Stimulated activated CD8-positive, alpha-beta memory T cell treated with anti-CD3 and anti-CD28 coated beads, Interleukin-4, amount 100 ng/mL, for 48 hours (primary cell): ENCODE measurements at places on chromosomes 1 and 21.
A peak's percentile ranks its signal among the peaks of the same experiment; 100 is the strongest.

DNA sequence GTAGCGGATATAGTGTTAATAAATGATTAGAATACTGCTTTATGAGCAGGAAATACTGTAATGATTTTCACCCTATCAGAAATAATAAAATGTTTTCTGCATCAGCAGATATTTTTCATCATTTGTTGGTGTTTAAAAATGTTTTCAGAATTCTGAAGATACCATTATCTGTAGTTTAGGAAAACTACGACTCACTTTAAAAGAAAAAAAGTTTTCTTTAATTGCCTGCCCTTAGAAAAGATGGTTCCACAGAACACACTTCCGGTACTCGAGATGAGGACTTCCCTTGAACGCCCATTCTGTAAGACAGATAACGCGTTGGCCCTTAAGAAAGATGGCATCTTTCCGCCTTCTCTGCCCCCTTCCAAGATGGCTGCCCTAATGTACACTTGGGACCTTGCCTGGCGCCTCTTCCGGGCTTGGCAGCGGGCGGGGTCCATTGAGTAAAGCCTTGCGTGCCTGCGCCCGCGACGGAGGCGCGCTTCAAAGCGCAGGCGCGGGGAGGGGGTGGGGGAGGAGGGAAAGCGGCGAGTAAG lies at the start of gene SZRD1:
SZRD1 (plus strand) TSS at position 521 of the 536 bp plus-strand sequence. CDS start 16 bp downstream, outside the sequence.
- DNase-seq = peak; percentile 93

DNA sequence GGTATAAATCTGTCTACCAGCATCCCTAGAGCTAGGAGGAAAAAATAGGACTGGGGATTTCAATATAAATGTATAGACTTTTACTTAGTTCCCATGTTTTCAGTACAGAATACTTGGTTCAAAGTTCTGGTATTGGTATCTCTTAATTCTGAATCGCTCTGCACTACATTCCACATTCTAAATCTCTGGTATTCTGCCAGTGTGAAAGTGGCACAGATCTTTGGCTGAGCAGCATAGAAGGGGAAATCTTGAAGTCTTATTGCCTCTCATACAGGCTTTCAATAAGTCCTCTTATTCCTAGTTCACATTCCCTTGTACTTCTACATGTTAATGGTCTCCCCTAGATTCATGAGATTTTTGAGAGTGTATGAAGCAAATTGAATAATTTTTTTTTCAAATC lies 74.0 kb upstream of the HSPA13 start:
- no peak for DNase-seq

DNA sequence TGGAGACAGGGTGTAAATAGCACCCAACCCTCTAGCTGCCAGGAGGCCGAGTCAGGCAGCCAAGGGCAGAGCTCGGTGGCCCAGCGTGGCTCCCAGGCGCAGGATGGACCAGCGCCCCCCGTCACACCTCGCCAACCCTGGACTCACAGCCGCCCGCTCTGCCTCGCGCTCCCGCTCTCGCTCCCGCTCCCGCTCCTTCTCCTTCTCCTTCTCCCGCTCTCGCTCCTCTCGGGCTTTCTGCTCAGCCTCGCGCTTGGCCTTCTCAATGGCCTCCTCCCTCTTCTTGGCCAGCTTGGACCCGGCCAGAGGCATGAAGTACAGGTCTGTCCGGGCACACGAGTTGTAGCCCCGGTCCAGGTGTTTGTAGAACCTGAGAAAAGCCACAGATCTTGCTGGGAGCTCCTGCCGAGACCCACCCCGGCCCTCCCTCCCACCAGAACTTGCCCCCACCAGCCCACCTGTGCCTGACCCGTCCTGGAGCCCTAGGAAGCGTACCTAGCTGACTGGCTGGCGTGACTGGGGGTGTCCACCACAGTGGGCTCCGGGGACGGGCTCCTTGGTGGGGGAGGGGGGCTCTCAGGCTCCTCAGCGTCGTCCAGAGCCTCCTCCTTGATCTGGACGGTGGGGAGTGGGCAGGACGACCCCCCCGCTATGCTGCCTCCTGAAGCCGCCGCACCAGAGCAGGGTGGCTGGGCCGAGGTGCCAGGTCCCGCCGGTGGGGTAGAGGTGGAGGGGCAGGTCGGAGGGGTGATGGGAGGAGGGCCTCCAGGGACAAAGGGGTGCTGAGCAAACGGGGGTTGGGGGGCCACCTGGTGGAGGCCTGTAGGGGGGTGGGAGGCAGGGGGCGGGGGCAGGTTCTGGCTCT lies 41.9 kb downstream of the SLC45A1 start:
- no peak for DNase-seq

DNA sequence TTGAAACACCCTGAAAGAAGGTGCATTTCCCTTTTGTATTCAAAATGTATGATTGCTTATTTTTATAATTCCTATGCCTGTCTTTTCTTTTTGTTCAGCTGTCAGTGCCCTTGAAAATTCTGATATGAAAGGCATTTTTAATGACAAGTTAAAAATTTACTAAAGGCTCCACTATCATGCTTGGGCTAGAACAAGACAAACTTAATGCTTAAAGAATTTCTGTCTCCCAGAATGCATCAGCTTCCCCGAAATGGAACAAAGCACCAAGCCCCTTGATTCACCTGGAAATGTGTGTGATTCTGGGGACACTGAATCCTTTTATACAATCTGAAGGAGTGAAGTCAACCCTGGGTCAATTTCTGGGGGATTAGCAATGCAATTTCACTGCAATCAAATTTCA lies 457.5 kb downstream of the LMO4 start:
- DNase-seq = no peak

GRCh38 chr1:154840269-154841176 lies 29.6 kb downstream of the KCNN3 start:
- DNase-seq = no peak

GRCh38 chr1:210376836-210377372 lies 48.2 kb downstream of the HHAT start:
- DNase-seq = no peak

DNA sequence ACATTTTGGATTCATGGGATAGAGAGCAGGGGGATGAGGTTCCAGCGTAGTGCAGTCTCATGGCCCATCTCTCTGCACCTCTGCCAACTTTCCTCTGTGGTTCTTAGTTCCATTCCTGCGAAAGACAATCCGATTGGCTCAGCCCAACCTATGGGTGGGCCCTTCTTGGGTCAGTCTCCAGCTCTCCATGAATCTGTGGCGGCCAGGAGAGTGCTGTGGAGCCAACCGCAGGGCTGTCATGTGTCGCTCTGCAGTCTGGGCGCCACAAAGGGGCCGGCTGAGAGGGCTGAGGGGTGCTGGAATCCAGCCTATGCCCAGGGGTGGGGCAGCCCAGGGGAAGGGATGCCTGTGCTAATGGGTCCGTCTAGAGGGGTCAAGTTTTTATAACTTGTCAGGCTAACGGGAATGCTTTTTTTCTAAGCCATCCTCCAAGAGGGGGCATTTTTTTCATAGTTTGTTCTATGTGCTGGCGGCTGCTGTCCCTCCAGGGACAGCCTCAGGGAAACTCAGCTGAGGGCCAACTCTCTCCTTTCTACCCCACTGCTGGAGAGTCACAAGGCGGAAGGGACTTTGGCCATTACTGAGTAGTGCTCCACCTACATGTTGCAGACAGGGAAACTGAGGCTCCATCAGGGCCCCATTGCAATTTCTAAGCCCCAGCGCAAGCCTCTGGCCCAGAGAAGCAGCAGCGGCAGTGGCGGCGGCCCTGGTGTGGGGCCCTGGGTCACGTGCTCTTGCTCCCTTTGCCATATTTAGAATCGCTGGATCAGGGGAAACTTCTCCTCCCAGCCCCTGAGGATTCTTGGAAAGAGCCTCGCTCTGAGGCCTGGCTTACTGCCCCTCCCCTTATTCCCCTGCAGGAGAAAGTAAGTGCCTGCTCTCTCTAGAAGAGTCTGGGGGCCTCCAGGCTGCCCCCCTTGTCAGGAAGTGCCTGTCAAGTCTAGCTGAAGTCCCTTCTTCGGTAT lies 23.4 kb downstream of the KCNQ4 start:
- no peak for DNase-seq

DNA sequence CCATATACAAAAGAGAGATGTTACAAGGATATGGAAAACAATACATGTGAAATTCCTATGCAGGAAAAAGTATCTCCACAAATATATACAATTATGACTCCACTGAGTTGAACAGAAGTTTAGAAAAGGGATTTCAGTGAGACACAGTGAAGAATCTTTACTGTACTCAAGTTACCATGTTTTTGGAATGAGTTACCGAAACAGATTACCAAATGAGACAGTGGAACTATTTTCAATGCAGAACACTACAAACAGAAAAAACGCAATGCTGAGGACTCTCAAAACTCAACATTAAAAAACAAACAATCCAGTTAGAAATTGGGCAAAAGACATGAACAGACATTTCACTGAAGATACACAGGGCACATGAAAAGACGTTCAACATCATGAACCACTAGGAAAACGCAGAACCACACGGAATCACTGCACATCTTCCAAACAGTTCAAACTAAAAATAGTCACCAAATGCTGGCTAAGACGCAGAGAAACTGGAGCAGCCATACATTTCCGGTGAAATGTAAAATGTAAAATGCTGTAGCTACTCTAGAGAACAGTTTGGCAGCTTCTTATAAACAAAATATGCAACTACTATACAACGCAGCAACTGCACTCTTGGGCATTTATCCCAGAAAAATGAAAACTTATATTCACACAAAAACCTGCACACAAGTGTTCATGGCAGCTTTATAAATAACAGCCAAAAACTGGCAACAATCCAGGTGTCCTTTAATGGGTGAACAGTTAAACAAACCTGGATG lies 118.7 kb downstream of the UBR4 start:
- DNase-seq = no peak

GRCh38 chr1:210280221-210280620 lies 47.6 kb downstream of the SERTAD4 start:
- no peak for DNase-seq

DNA sequence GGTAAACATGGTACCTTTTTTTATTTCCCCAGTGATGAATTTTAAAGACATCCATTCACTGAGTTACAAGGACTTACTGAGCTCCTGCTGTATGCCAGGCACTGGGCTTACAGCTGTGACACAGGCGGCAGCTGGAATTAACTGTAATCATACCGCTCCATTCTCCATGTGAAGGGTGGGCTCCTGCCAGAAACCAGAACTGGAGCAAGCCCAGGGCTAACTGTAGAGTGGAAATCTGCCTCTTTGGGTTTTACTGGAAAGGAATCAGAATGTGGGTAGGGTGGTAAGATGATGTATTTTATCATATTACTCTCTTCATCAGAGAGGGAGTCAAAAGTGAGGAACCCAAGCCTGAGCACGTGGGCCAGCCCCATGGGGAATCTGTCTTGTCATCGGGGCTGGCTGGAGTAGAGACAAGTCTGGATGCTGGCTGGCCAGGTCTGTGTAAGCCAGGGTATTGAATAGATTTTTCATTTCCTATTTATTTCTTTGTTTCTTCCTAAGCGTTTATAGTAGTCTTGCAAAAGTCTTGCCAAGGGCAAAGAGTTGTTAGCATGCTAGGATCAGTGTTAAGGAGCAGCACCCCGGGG lies 21.5 kb downstream of the FGGY start:
- DNase-seq = no peak

DNA sequence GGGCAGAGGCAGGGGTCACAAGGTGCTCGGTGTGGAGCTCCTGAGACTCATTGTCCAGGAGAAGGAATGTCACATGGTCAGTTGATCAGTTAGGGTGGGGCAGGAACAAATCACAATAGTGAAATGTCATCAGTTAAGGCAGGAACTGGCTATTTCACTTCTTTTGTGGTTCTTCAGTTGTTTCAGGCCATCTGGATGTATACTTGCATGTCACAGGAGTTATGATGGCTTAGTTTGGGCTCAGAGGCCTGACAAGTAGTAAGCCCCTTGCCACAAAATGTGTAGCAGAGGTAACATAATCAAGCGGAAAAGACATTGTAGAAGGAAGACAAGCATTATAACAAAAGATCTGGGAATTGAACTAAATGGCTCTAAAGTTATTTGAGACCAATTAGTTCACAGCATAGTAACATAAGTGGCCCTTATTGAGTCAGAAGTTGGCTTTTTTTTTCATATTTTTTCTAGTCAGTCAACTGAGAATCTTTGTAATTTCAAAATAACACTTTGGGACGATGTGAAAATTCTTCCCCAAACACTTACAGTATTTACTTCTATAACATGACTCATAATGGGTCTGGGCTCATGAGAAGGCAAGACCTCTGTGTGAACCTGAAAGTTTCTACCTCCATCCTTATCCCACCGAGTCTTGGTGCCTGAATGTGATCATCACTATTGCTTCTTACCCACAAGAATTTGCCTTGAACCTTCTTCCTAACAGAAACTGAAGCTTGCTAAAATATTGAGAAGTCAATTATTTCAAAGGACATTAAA lies 137.0 kb upstream of the DPT start:
- DNase-seq = no peak

GRCh38 chr1:28956038-28956464 lies 41.7 kb downstream of the EPB41 start:
- DNase-seq = no peak

GRCh38 chr1:99457381-99458165 lies 188.3 kb upstream of the PALMD start:
- no peak for DNase-seq

DNA sequence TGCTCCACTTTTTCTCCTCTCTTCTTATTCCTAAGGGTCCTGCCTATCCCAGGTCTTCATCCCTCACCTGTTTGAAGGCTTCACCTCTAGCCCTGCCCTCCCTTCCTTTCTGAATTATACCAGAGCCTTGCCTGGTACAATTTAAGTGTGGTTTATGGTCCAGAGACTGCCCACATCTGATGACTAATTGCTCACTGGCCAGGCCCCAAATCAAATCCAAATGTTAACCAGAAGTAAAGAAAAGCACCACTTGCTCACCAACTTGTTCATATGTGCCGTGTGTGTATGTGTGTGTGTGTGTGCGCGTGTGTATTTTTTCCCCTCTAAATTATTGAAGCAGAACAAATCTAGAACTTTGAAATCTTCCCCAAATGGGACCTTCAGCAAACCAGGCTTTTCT lies 26.4 kb downstream of the MYOM3 start:
- no peak for DNase-seq

DNA sequence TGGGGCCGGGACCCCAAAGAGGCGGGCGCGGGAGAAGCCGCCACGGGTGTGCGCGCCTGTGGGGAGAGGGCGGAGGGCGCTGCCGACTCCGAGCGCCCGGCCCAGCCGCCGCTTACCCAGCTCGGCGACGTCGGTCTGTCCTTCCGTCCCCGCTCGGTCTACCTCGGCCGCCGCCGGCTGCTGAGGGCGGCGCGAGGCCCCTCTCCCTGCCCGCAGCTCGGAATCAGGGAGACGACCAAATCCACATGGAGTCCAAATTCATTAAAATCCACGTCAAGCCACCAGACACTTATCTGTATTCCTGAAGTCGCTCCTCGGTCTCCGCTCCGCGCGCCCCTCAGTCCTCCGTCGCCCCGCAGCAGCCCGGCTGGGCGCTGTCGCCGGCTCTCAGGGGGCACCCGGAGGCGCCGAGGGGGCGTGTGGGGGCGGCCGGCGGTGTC lies 637 bp downstream of the PLXNA2 start:
- DNase-seq = peak; percentile 28

- DNase-seq = no peak
These were observed 5.2 kb downstream of the MTARC1 start for GRCh38 chr1:220791956-220792355.
